Frontal cortex (tissue), 4 donors: ENCODE measurements at places on chromosomes 1 and 21. TPM values are rescaled to one million over a fixed set of nuclear protein-coding genes. Genes with fewer than 3 reads are reported as not detected.

The EPHA2 gene
- 1.2 TPM for total RNA-seq

The CROCC gene
- total RNA-seq: 17.5 TPM

The TFF2 gene
- not detected for total RNA-seq

The KCNK2 gene
- 78.7 TPM for total RNA-seq

The IFT25 gene
- 19.2 TPM for total RNA-seq

The RASAL2 gene
- total RNA-seq: 28.9 TPM

The LRRN2 gene
- total RNA-seq: 7.7 TPM
